ENCODE measurements at places on chromosomes 5 and 9.

DNA sequence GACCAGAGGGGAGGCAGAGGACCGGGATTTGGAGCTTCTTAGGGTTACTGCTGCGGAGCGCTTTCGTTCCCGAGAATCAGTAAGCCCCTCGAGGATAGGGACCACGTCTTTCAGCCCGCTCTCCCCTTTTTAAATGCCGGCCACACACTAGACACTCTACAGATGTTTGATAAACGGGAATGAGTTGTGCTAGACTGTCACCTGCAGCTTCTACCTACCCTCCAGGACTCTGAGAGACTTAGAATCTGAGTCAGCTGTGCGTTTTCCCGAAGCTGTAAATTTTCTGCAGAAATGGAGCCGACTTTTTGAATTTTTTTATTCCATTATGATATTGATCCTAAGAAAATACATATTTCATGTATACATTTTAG is 670 bp downstream of the CCDC171 start:
- no peak for DNase-seq

- DNase-seq = no peak
These were observed 24.8 kb upstream of the TOMM5 start for GRCh38 chr9:37617161-37617560.

GRCh38 chr5:73370640-73371583 is 77.7 kb downstream of the FOXD1 start:
- DNase-seq = no peak

GRCh38 chr5:36389245-36389644 is 87.5 kb upstream of the RANBP3L start:
- DNase-seq = no peak

GRCh38 chr5:80594810-80595209 is 24.7 kb upstream of the ANKRD34B start:
- DNase-seq = no peak

GRCh38 chr5:72722792-72723452 is 93.5 kb upstream of the TNPO1 start:
- DNase-seq = no peak

GRCh38 chr5:95872346-95873268 is 50.1 kb upstream of the GLRX start:
- no peak for DNase-seq

DNA sequence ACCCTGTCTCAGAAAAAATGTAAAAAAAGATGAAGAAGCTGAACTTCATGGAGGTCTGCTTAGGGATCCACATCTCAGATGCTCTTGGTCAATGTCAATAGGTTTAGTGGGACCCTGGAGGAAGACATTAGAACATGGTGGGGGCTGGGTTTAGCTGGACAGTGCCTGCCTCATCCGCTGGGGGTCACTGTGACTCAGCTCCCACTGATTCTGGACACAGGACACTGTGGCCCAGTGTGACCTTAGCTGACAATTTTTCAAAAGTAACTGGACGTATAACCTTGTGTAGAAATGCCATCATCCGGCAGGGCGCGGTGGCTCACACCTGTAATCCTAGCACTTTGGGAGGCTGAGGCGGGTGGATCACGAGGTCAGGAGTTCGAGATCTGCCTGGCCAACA is 7.3 kb upstream of the HNRNPAB start:
- no peak for DNase-seq

DNA sequence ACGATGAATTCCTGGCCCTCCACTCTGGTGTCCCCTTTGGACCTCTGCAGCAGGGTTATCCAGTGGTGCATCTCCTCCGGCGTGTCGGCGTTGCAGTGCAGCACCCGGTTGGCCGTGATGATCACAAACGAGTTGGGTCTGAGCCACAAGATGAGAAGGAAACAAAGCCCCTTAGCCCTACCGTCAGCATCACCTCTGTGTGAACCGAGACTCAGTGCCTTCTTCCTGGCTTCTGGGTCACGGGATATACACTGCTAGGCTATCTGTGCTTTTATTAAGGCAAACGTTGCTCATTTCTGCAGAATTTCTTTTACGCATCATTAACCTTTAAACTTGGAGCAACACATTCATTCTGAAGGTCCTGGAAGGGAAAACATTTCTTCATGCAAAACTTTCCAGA is 65.1 kb upstream of the RETREG1 start:
- DNase-seq = no peak

GRCh38 chr9:84742261-84742660 is 72.7 kb downstream of the NTRK2 start:
- DNase-seq = no peak

DNA sequence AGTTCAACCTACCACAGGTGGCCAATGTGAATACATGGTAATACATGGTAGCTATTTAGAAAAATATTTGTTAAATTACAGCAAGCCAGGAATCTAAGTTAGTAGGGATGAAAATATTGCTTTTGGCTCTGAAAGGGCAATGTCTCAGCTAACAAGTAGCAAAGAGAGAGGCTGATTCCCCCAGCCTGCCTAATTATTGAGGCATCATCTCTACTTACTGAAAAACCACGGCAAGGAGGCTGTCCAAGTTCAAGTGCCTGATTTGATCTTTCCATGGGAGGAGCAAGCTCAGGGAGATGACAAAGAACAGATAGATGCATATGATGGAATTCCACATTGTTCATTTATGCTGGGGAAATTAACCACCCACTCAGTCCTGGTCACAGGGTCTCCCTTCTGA is 28.7 kb upstream of the UBTD2 start:
- DNase-seq = no peak

GRCh38 chr5:107330903-107331302 is 339.8 kb downstream of the EFNA5 start:
- no peak for DNase-seq

GRCh38 chr9:92097997-92098482 is 17.2 kb downstream of the SPTLC1 start:
- no peak for DNase-seq

DNA sequence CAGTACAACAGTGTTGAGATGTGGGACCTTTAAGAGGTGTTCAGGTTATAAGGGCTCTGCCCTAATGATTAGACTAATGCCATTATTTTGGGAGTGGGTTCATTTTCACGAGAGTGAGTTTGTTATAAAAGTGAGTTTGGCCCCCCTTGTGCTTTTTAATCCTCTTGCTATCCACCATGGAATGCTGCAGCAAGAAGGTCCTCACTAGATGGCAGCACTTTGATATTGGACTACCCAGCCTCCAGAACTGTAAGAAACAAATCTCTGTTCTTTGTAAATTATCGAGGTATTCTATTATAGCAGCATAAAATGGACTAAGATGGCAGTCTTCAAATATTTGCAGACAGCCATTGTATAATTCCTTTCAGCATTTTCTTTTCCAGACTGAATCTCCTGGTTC is 212.4 kb downstream of the LRRC70 start:
- no peak for DNase-seq

- DNase-seq = no peak
These were observed 132.8 kb downstream of the RASEF start for GRCh38 chr9:82930116-82930515.

DNA sequence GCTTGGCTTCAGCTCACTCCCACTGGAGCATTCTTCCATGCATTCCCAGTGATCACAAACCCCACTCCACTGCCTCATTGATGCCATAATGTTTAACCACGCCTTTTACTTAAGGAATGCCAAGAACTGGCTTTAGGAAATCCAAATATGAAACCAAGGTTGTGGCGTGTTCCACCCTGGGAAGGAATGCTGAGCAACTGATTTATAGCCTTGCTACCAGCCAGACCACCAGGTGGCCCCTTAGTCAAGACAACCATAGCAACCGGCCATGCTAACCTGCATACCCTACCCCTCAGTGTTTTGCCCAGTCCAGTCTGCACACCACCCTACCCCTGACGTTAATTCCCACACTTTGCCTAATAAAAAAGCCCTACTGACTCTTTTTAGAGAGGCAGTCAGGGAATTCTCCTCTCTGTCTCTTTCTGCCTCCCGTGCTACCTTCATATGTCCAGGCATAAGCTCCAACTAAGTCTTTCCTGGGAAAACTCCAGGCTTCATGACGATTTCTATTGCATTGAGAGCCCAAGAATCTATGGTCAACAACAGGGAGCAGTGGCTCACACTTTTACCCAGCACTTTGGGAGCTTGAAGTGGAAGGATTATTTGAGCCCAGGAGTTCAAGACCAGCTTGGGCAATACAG is 27.0 kb upstream of the PRRC2B start:
- no peak for DNase-seq

DNA sequence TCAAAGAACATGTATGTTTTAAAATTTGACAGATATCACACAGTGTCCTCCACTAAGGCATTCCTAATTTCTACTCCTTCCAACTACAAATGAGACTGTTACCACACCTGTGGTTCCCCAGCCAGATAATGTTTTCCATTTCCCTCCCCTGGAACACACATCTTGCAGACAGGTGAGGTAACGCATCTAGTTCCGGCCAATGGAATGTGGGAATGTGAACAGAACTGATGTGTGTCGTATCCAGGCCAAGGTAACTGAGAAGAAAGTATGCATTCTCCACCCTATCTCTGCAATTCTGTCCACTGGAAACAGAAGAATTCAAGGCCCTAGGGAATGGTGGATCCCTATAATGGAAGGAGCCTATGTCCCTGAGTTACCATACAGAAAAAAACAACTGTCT is 19.9 kb upstream of the NR4A3 start:
- DNase-seq = no peak

DNA sequence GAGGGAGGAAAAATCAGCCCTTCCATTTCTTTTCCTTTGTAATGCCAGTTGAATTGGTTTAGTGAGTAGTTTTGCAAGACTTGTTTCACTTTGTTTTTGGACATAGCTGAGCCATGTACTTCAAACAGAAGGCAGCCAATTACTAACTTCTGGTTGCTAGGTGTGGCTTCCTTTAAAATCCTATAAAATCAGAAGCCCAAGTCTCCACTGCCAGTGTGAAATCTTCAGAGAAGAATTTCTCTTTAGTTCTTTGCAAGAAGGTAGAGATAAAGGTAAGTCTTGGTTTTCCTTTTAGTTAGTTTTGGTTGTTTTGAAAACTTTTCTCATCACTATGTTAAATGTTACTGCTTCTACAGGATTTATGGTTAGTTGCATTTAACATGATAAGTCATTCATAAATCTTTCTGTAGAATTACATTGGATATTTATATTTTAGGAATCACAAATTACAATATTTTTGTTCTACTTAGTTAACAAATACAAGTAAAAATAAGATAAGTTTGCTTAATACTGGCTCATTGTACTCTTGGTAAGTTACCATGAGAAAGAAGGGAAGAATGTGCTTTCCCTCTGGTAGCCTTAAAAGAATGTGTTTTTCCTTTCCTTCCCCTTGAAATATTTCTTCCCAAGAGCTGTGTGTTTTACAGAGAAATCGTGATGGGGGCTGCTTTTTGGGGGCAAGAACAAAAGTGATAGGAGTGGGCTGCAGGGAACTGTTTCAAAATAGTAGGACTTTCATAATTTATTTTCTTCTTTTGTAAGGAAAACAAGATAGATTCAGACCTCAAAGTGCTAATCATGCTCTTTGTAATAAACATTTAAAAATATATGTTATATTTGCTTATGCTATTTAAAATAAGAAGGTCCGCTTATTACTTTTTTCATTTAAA is at the start of gene ANXA1:
Gene ANXA1 (plus strand): TSS at position 213 of the 890 bp plus-strand sequence. CDS start 6,671 bp downstream, outside the sequence.
- DNase-seq = no peak

DNA sequence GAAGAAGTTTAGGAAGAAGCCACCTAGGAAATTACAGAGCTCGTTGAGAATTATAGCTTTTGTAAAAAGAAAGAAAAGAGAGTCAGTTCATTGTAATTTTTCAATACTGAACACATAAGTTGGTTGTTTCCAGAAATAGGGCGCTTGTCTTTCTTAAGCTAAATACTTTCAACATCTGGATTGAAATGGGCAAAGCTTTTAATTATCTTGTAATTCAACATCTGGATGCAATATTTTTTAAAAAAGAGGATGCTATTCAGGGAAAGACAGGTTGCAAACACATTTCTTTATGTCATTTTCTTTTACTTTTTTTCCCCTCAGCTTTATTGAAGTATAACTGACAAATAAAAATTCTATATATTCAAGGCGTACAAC is 100.7 kb upstream of the TRPC7 start:
- no peak for DNase-seq
